ENCODE measurements at places on chromosomes 4 and X.

GRCh38 chr4:89563431-89563830, 255.8 kb upstream of the GPRIN3 start:
- DNase-seq: no peak

GRCh38 chr4:47494124-47494430, 9.0 kb downstream of the ATP10D start:
- DNase-seq: no peak

GRCh38 chrX:12080265-12080664, 58.0 kb upstream of the FRMPD4 start:
- DNase-seq: no peak

GRCh38 chr4:72987741-72988729, 81.5 kb downstream of the COX18 start:
- DNase-seq: no peak

DNA sequence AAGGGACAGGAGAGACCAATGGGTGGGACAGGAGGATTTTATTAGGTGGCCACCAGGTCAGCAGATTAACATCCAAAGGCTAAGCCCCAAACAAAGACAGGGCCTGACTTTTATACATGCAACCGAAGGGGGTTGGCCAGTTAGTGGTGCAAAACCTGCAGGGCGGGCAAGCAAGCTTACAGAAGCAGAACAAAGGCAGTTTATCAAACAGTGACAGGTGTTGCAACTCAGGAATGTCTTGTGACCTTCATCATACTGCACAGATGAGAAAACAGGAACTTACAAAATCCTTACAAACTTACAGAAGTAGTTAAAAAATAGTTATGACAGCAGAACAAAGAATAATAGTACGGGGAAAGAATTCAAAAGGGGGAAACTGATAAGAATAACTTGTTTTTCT, 708.1 kb downstream of the GLUD2 start:
- DNase-seq: no peak

- DNase-seq: no peak
Measured at GRCh38 chr4:10500776-10501175, 43.5 kb upstream of the ZNF518B start.

GRCh38 chr4:188839704-188840103, 700.5 kb downstream of the TRIML1 start:
- no peak for DNase-seq

- no peak for DNase-seq
Measured at GRCh38 chrX:79524642-79525041, 157.5 kb upstream of the ITM2A start.

DNA sequence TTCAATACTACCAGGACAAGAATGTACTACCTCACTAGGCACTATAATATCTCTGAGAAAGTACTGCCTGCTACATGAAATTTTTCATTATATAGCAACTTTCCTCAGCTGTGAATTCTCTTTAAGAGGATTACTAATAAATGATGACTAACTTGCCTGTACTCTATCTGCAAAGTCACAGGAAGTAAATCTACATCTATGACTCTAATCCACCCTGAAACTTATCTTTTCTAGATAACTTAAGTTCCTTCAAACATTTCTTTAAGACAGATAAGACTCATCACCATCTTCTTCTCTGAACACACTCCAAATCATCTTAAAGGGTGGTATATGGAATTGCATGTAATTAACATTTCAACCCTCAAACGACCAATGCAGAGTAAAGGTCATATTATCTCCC, 28.8 kb downstream of the RPS6KA3 start:
- no peak for DNase-seq

DNA sequence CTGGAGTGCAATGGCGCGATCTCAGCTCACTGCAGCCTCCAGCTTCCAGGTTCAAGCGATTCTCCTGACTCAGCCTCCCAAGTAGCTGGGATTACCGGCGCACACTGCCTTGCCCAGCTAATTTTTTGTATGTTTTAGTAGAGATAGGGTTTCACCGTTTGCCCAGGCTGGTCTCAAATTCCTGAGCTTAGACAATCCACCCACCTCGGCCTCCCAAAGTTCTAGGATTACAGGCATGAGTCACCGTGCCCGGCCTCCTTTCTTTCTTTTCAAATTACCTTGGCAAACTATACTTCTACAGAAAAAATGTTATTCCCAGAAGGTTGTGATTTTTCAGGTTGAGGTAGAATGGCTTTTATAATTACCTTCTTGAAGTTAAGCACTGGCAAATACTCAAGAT, 321.9 kb upstream of the PRPS2 start:
- no peak for DNase-seq

DNA sequence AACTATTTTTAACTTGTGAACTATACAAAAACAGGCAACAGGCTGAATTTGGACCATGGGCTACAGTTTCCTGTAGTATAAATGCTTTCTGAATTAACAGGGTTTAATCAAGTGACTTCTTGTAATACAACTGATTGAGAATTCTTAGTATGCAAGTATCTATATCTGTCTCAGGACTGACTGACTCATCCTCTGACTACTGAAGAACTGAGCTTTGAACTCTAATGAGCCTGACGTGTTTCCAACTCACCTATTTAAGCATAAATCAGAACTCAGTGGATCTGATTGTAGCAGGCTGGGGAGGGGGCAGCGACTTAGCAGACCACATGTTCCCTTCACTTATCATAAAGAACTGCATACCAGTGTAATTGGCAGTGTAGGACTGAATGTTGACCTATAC, 7.8 kb downstream of the SPATA4 start:
- DNase-seq: no peak

DNA sequence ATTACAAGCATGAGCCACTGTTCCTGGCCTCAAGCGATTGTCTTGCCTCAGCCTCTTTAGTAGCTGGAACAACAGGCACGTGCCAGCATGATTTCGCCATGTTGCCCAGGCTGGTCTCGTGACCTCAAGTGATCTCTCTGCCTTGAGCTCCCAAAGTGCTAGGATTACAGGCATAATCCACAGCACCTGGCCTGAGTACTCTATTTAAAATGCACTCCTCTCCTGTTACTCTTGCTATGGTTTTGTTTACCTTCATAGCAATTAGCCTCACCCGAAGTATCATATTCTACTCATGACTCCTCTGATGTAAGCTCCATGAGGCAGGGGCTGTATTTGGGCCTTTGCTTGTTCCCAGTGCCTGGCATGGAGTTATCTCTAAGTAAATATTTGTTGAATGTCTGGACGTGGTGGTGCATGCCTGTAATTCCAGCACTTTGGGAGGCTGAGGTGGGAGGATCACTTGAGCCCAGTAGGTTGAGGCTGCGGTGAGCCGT, 92.5 kb upstream of the SLC34A2 start:
- DNase-seq: no peak

DNA sequence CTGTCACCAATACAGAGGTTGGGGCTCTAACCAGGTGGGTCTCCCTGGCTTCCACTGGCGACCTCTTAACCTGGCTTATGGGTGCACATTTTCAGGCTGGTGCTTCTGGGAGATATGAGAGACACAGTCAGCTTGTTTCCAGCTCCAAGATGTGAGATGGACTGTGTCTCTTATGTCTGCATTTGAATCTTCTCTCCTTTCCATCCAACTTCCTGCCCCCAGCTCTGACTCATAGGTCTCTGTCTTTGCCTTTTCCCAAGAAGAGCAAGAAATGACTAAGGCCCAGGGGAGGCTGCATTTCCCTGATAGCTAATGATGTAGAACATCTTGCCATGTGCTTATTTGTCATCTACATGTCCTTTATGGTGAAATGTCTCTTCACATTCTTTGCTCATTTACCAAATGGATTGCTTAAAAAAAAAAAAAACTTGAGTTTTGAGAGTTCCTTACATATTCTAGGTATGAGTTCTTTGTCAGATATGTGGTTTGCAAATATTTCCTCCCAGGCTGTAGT, 3.2 kb upstream of the UXT start:
- DNase-seq: no peak

GRCh38 chr4:148330161-148330560, 112.1 kb downstream of the NR3C2 start:
- no peak for DNase-seq

- DNase-seq: no peak
Measured at GRCh38 chr4:105641845-105642244, 66.6 kb downstream of the INTS12 start.

DNA sequence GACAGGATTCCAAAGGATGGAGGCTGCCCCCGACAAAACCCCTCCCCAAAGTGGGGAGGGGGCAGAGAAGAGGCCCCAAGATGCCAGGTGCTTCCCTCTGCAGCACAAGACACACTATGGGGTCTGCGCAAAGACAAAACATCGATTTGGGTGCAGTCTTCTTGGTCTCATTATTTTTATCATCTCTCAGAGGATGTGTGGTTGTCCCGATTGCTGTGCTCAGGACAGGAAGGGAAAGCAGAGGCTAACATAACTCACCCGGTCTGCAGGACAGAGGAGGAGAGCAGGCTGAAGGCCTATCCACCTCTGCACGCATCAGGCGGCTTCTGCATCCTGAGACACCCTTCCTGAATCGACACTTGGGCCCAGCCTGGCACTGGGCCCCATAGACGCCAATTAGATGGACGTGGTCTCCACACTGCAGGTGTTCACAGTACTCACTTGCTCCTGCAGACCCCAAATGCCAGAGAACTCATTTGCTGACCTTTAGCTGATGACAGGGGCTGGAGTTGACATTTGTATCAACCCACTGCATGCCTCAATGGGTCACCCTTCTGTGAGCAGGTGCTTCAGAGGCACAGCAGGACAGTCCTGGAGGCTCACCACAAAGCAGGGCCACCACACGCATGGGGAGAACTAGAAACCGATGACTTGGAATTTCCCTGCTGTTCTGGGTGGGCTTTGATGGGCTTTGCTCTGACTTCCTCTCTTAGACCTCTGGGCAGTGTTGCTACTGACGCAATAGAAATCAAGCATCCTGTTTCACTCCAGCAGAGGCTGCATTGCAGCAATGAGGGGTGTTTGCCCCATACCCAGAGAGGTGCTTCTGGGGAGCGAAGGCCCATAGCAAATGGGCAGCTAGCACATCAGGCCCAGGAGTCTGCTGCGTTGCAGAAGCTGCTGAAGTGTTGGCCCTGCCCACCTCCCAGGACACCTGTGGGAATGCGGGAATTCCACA, 96.3 kb upstream of the ENPP6 start:
- DNase-seq: no peak

GRCh38 chr4:172986114-172986513, 182.5 kb upstream of the GALNT7 start:
- DNase-seq: no peak

- no peak for DNase-seq
Measured at GRCh38 chrX:95441836-95442235, 1242.8 kb upstream of the DIAPH2 start.

- DNase-seq: no peak
Measured at GRCh38 chr4:55801498-55801897, 18.1 kb upstream of the EXOC1L start.

- DNase-seq: no peak
Measured at GRCh38 chr4:21948347-21949072, at the start of gene KCNIP4. Gene KCNIP4 (minus strand): TSS chr4:21948772.

GRCh38 chr4:94911106-94911505, 153.4 kb downstream of the BMPR1B start:
- DNase-seq: no peak

GRCh38 chrX:16186380-16187007, 19.2 kb downstream of the MAGEB17 start:
- no peak for DNase-seq

DNA sequence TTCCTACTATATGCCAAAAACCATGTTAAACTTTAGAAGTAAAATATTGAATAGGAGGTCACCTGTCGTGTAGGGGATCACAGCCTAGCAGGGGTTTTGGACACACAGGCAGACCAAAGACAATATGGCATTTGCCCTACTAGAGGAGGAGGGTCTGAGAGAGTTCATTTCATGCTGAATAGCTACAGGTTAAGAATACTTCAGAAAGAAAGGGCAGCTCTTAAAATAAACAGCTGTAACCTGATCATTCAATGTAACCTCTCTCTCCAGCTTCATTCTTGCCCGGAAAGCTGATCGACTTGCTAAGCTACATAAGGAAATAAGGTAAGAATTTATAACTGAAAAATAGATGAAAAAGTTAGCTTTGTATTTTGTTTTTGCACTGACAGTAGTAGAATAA, 79.9 kb downstream of the MAOA start:
- no peak for DNase-seq

DNA sequence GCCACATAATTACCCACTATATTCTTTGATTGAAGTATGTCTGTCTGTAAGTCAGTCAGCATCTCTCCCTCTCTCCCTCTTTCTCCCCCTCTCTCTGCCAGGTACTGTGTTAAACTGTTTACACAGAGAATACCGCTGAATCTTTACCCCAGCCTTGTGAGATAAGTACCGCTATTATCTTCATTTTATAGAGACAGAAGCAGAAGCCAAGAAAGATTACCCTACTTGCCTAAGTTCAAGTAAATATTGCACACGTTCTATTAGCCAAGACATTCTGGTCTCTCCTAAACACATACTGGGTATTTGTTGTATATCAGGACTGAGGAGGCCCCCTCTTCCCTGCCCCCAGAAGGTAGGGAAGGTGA, 695 bp upstream of the GPR101 start:
- DNase-seq: no peak

- DNase-seq: no peak
Measured at GRCh38 chr4:119726505-119726904, 97.9 kb upstream of the PDE5A start.

- no peak for DNase-seq
Measured at GRCh38 chr4:83282049-83282535, 2.5 kb downstream of the COQ2 start.

DNA sequence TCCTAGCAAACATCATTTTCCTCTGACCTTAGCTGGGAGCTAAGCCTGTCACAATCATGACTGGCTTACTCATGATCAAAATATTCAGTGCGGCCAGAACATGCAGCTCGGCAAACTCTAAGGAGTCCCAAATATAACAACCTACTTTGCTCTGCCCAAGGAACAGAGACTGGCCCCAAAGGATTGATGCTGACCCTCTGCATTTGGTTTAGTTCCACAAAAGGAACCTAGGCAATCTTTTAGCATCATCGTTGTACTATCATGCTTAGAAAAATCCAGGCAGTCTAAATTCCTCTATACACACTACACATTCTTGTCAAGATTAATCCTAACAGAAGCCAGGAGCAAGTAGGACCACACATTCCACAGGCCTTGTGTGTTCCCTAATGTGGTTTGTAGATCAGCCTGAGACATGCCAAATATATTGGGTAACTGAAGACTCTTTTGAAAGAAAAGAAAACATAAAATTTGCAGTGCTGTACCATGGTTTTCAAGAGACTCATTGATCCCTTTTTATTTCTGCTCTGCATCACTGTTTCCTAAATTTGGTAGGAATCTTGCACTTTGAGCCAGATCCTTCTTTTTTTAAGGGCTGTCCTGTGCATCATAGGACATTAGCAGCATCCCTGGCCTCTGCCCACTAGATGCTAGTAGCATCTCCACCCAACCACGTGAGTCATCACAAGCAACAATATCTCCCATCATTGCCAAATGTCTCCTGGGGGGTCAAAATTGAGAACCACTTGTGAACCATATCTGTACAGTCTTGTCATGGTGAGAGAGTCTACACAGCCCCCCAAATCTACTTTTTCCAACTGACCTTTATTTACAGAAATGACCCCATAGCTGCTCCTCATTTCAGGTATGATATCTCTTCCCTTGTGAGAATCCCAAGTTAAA, 17.6 kb upstream of the CC2D2A start:
- DNase-seq: no peak

- DNase-seq: no peak
Measured at GRCh38 chr4:106624671-106625070, 256.1 kb upstream of the GIMD1 start.

- no peak for DNase-seq
Measured at GRCh38 chr4:4866124-4866865, 6.8 kb downstream of the MSX1 start.

GRCh38 chrX:18278449-18278848, 57.8 kb upstream of the BEND2 start:
- DNase-seq: no peak

- DNase-seq: no peak
Measured at GRCh38 chrX:100609591-100609990, 24.9 kb downstream of the TNMD start.

Measured in 8988T (cell line).